CD4-positive, CD25-positive, alpha-beta regulatory T cell (primary cell): ENCODE measurements at places on chromosomes 3 and 15. TPM values are rescaled to one million over a fixed set of nuclear protein-coding genes. Genes with fewer than 3 reads are reported as not detected.

- H3K27ac ChIP-seq, result no peak overlapping the region
- DNase-seq, result no peak
- H3K27me3 ChIP-seq, result no peaks in the 10 kb centered on the region
- no peak overlapping the region for H3K4me3 ChIP-seq
- H3K36me3 ChIP-seq, result no peaks in the 10 kb centered on the region
- no peaks in the 10 kb centered on the region for H3K4me1 ChIP-seq
These were observed 71.6 kb downstream of the FEM1B start for GRCh38 chr15:68349151-68349550.

DNA sequence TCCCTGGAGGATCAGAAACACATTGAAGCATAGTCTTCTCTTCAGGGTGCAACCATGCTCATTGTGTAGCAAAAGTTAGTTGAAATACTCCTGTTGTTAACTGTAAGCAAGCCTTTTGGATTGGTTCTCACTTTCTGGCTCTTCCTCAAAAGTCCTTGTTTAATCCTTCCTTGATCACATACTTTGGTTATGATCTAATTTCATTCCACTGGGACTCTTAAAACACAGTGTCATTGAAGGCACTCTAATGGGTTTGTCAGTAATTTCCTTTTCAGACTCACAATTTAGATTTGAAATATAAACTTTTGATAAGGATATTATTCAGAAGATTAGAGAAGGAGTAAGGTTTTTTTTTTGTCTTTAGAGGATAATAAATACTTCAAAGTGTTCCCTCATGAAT is 451.7 kb upstream of the SGO1 start:
- DNase-seq, result no peak
- H3K36me3 ChIP-seq, result no peaks in the 10 kb centered on the region
- H3K27me3 ChIP-seq, result no peaks in the 10 kb centered on the region
- H3K27ac ChIP-seq, result no peak overlapping the region
- H3K4me1 ChIP-seq, result no peaks in the 10 kb centered on the region

DNA sequence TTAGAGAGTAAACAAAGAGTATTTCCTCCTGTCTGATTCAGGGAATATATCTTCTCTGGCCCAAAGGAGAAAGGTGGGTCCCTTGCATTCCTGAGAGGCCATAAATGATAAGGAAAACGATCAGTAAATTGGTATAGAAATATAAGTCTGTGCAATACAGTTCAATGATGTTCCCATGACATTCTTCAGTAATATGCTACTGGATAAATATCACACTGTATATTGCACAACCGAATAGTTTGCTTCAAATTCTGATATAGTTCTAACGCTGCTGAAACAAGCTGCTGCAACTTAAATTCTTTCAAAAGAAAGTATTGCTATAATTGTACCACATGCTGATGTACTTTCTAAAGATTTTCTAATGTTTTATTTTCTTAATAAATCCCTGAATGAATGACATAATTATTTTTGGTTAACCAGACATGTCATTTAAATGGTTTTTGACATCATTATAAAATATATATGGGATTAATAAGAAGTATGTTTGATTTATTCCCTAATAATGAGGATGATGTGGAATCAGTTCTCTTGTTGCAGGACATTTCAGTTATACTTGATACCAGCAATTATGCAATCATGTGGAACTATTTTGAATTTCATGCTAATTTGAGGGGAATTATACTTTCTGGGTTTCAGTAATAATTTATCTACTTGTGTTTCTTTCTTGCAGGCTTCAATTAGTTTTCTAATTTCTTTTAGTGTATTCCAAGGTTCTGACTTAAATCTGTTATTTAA is 44.9 kb downstream of the FGF7 start:
- no peak overlapping the region for H3K4me3 ChIP-seq
- H3K27ac ChIP-seq, result no peak overlapping the region
- no peaks in the 10 kb centered on the region for H3K27me3 ChIP-seq
- no peaks in the 10 kb centered on the region for H3K4me1 ChIP-seq
- no peaks in the 10 kb centered on the region for H3K36me3 ChIP-seq

DNA sequence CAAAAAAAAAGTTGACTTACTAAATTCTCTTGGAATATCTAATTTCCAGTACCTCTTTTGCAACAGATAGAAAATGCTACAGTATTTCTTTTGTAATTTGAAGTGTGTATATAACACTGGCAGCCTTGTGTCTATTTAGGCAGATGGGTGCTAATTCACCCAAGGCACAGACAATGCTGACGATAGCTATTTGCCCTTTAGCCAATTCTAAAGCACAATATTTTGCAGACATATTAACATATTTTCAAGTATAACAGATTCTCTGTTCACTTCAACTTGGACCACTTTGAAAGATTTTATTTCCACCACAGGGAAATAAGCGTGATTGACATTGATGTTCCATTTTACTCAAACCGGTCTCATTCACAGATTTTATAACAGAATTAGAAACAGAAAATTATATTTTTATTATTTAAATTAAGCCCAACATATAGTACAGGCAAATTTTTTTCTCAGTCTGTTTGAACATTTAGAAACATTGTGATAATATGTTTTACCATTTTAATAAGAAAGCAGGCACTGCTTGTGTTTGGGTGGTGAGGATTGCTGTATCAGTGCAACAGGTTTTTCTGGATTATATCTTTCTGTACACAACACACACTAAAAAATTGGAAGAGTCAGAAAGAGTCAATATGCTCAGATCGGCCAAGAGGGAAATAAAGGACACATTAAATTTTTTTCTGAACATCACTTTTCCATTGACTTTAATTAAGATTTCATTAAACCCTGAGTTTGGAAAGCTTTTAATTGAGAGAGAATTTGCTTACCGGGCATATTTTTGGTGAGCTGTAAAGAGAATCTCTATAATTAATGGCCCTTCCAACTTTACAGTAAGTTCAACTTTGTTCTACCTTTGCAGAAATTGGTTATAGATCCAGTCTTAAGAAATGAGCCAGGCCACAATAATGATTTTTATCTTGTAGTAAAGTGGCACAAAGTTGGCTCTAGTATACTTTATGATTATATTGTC is 327.3 kb upstream of the NR2F2 start:
- H3K27ac ChIP-seq, result no peak overlapping the region
- no peaks in the 10 kb centered on the region for H3K4me1 ChIP-seq
- H3K27me3 ChIP-seq, result peaks cover 6% of the 10 kb centered on the region
- DNase-seq, result no peak
- no peak overlapping the region for H3K4me3 ChIP-seq

DNA sequence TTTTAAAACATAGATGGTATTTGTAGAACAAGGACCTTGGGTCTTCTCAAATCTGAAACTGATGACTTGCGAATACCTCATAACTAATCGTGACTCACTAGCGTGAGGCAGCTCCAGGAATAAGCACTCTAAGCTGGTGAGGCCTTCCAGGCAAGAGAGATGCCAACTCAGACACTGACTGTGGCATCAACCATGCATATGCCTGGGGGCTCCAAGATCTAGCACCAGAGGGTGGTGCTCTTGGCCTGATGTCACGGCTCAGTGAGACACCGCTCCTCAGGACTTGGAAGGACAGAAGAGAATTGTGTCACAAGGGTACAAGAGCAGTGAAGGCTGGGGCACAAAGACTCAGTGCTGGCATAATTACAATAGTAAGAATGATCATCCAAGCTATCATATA is 125.0 kb upstream of the TRIM42 start:
- H3K27ac ChIP-seq, result no peak overlapping the region
- no peaks in the 10 kb centered on the region for H3K27me3 ChIP-seq
- no peaks in the 10 kb centered on the region for H3K4me1 ChIP-seq
- no peaks in the 10 kb centered on the region for H3K36me3 ChIP-seq

DNA sequence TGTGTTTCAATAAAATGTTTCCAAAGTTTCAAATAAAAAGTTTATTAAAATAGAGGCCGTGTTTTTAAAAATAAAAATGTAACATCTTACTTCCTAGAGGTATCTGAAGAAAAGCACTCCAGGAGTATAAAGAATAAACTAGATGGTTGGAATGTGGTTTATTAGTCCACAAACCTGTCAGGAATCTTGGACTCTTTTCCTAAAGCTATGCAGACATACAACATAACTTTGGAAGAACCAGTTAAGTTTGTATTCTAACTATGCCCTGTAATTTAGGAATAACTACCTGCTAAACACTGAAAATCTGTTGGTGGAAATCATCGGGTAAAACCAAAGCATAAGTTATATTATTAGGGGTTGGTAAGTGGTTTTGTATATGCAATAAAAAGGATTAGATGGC is 51.6 kb downstream of the PPARG start:
- no peak overlapping the region for H3K4me3 ChIP-seq
- peaks cover 3% of the 10 kb centered on the region for H3K27me3 ChIP-seq
- no peak for DNase-seq
- no peak overlapping the region for H3K27ac ChIP-seq

GRCh38 chr15:68421115-68421551 is 10.8 kb downstream of the ITGA11 start:
- no peak overlapping the region for H3K4me3 ChIP-seq
- H3K27me3 ChIP-seq, result no peaks in the 10 kb centered on the region
- no peaks in the 10 kb centered on the region for H3K36me3 ChIP-seq
- H3K27ac ChIP-seq, result no peak overlapping the region
- no peak for DNase-seq

- H3K4me1 ChIP-seq, result no peaks in the 10 kb centered on the region
- no peak overlapping the region for H3K4me3 ChIP-seq
- DNase-seq, result no peak
- no peaks in the 10 kb centered on the region for H3K36me3 ChIP-seq
- no peak overlapping the region for H3K27ac ChIP-seq
- H3K27me3 ChIP-seq, result peaks cover 7% of the 10 kb centered on the region
These were observed 169.7 kb upstream of the TBC1D5 start for GRCh38 chr3:17911986-17912760.

Gene TRIM42
- total RNA-seq, result not detected

Gene SLC12A8
- total RNA-seq, result not detected

Gene CGNL1
- total RNA-seq, result not detected

Gene POU1F1
- not detected for total RNA-seq
